ENCODE measurements at places on chromosomes 16 and 17.

DNA sequence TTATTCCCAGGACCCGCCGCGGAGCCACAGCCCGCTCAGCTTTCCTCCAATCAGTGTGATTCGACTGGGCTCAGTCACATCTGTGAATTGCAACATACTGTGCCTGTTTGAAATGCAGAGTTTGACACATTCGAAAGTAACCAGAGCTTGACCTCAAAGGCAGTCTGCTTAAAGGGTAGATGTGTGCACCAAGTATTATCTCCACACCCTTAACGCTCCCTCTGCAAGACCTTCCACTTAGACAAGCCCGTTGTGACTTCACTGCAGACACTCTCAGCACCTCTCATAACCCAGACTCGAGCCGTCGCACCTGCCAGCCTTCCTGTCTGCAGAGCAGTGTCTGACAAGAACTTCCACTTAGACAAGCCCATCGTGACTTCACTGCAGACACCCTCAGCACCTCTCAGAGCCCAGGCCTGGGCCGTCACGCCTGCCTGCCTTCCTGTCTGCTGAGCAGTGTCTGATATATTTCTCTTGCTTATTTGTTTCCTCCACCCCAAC lies 3.7 kb downstream of the KLHDC4 start:
- DNase-seq = no peak

GRCh38 chr16:29730649-29731048 lies 15.1 kb downstream of the C16orf54 start:
- DNase-seq = no peak

DNA sequence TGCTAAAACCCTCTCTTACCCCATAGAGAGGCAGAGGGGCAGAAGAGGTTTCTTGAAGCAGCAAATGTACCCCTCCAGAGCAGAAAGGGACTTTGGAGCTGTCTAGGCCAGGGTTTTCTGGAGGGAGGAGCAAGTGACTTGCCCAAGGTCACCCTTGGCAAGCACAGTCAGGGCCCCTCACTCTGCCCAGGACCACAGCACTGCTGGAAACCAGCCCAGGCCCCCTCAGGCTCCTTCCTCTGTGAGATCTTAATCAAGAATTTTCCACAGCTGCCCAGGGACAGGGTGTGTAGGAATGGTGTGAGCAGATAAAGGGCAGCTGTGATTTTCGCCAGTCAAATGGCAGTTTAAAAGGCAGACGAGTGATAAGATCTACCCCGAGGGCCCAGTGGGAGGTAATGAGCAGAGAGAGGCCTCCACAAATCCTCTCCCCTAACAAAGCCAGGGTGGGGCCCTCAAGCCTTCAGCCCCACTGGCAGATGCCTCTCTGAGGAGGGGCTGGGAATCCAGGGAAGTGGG lies 3.9 kb upstream of the SLC12A3 start:
- DNase-seq = no peak

DNA sequence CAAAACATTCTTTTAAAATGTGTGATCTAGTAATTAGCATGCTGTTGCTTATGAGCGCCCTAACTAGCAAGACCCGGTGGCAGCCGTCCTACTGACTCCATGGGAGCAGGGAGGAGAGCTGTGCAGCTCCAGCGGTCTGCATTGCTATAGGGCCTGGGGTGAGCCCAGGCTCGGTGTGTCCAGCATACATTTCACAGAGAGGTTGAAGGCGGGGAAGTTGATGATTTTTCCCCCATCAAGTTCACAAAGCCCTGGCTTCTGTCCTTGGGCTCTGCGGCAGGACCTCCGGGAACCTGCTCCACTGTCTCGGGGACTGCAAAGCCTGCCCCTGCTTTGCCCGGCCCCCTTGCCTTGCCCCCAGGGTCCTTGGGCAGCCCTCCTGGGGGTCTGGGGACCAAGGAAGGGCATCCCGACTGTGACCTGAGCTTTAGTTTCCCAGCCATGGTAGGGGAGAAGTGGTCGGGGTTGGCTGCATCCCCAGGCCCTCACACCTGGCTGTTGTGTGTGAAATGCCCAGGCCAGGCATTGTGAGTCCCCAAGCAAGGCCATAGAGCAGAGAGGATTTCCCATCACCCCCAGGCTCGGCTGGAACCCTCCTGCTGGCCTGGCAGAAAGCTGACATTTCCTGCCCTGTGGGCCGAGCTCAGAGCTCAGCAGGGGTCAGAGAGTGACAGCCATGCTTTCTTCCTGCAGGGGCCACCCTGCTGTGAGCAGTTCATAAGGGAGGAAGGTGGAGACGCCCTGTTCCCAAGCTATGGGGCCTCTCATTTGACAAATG lies 24.8 kb downstream of the KCNJ12 start:
- DNase-seq = no peak

DNA sequence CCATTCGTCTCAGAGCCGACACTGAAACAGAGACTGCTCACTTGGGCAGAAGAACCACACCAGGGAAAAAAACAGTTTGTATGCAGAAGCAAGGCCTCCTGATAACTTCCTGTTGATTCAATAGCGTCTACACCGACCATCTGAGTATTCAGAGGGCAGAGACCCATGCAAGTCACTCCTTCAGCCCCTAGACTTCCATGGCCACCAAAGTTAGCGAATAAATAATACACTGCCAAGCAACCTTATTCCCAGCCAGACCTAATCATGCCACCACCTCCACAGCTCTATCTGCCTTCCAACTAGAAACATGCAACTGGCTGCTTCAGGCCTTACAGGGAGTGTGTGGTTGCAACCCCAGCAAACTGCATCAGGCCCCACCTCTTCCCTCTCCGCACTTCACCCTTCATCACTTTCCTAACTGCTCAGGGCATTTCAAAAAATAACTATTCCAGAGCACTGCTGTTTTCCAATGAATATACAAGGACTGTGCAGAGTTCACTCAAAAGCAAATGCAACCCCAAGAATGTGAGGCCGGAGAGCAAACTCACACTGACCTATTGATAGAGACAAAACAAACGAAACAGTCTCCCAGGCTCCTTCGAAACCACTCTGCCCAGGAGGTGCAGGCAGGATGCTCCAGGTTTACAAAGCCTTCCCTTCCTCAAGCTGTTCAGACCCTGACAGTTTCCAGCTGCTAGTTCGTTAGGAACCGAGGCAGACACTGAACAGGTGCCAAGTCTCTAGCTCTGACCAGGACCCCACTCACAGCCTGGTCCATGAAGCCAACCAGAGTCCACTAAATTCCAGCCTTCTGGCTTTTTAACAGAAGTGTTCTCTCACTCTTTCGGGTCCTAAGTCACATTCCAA lies 3.6 kb downstream of the USP7 start:
- no peak for DNase-seq

GRCh38 chr16:73196670-73197069 lies 148.7 kb upstream of the ZFHX3 start:
- no peak for DNase-seq

- DNase-seq = no peak
These were observed 16.8 kb downstream of the TMEM94 start for GRCh38 chr17:75473246-75473645.

DNA sequence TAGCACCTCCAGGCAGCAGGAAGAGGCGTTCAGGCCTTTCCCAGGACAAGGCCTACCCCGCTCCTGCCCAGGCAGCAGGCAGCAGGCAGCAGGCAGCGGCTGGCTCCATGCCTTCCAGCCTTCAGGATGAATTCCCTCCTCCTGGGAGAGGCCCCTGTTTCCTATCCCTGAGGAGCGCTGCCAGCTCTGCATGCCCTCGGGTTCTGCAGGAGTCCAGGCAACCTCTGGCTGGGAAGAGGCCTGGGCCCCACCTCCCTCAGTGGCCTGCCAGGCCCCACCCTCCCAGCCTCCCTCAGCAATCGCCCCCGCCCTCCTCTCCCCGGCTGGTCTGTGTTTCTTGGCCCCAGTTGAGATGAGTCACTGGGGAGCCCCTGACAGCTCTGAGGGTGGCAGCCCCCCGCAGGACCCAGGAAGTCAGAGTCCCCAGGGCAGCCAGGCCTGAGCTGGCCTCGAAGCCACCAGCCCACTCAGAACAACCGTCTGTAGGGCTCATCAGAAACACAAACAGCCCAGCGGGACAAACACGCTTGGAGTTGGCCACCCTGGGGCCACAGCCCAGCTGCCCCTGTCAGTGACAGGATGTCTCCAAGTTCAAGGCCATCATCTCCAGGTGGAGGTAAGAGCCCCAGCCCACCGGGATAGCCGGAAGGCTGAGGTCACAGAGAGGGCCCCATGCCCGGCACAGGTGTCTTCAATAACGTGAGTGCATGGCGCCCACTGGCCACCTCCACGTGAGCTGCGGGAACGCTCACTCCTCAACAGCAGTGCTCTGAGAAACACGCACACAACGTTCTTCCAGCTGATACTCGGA lies 39.5 kb upstream of the CIBAR2 start:
- DNase-seq = no peak

GRCh38 chr16:87836844-87837581 lies 32.3 kb downstream of the SLC7A5 start:
- DNase-seq = no peak

- no peak for DNase-seq
These were observed 10.9 kb downstream of the DLX4 start for GRCh38 chr17:49979748-49980479.

- DNase-seq = no peak
These were observed 60.0 kb downstream of the RPTOR start for GRCh38 chr17:80604670-80605010.

GRCh38 chr17:27290916-27291598 lies 2.9 kb upstream of the WSB1 start:
- DNase-seq = no peak

DNA sequence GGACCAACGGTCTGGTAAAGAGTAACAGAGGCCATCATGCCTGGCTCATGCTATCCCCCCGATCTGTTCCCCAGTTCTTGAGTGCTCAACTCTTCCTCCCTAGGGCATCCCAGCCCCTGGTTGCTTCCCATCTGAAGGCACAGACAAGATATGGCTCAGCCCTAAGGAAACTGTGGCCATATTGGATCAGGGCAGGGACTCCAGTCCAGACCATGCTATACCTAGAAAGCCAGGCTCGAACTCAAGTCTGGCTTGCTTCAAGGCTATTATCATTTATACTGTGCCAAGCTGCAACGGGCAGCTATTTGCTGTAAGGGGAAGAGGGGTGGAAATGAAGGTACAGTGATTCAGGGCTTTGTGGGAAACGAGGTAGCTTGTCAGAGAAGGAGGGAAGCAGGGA lies 2.8 kb downstream of the UBTF start:
- no peak for DNase-seq

DNA sequence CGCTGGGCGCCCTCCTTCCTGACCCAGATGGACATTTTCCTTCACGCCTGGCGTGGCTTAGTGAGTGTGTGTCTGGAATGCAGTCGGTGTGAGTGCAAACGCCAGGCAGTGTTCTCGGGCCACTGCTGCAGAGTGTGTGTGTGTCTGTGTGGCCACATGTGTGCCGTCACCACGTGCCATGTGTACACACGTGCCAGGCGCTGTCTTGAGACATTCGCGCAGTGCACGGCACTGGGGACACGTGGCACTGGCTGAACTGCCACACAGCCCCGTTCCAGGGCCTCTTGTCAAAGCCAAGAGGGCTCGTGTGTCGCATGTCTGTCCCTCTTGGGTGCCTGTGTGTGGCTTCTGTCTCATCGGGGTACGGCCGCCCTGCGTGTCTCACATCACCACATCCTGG lies 28.8 kb downstream of the MAPK8IP3 start:
- DNase-seq = no peak

DNA sequence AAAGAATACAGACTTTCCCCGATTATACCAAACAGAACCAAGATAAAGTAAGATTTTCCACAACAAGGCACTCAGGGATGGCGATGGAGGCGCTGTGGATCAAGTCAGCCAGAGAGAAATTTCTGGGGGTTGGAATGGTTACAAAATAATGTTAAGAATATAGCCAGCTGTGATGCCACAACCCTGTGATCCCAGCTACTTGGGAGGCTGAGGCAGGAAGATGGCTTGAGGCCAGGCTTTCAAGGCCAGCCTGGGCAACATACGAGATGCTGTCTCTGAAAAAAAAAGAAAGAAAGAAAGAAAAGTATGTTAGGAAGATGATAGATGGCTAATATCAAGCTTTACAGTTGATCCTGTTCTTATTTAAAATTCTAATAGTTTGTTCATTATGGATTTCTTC lies 10.6 kb upstream of the ALOX12 start:
- DNase-seq = no peak

DNA sequence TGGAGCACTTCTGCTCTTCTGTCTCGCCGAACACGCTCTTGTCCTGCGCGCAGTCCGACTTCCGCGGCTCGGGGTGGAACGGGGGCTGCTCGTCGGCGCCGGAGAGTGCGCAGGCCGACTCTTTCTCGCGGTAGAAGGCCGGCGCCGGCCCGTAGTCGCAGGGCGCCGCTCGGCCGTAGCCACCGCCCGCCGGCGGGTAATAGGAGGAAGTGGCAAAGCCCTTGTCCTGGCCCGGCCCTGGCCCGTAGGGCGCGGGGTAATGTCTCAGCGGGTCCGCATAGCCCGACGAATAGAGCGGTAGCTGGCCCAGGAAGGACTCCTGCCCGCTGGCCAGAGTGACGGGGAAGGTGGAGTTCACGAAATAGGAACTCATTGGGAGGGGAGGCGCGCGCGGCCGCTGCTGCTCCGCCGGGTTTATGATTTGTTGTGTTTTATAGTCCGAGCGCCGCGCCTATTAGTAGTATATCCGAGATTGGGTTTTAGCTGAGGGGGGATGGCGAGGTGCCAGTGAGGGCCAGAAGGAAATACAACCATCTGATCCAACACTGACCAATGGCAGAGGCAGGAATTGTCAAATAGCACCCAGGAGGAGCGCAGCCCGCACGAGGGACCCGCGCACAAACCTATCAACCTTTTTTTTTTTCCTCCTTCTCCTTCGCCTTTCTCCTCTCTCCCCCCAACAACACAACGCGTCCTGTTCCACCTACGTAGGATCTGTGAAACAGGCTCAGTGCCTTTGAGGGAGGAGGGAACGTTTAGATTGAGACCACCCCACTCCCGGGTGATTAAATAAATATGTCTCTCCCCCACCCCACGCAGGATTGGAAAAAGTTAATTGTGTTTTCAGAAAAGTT lies 4.4 kb upstream of the HOXB5 start:
- DNase-seq = no peak

GRCh38 chr16:67112591-67113399 lies 3.1 kb downstream of the PHAF1 start:
- no peak for DNase-seq

DNA sequence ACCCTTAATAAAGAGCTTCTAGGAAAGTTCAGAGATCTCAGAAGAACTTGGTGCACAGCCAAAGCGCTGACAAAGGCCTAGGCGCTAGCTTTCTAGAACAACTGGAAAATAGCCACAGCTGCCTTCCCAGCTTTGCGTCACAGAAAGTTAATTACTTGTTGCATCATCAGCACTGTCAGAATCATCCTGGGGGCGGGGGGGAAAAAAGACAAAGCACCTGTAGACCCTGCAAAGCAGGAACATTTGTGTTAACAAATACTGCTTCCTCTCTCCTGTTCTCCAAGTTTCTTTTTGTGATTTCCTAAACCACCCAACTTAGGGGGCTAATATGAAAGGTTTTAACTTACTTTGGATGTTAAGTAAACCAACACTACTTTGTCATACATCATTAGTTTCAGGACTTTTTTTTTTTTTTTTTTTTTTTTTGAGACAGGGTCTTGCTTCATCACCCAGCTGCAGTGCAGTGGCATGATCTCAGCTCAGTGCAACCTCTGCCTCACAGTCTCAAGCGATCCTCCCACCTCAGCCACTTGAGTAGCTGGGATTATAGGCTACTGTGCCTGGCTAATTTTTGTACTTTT lies 4.8 kb upstream of the AARSD1 start:
- DNase-seq = no peak
